Stimulated activated CD4-positive, alpha-beta T cell treated with anti-CD3 and anti-CD28 coated beads, Interleukin-4, amount 100 ng/mL, for 24 hours (primary cell): ENCODE measurements at places on chromosomes 6 and 20.

- DNase-seq = no peak
These were observed 75.7 kb downstream of the BMP7 start for GRCh38 chr20:57190536-57191264.

DNA sequence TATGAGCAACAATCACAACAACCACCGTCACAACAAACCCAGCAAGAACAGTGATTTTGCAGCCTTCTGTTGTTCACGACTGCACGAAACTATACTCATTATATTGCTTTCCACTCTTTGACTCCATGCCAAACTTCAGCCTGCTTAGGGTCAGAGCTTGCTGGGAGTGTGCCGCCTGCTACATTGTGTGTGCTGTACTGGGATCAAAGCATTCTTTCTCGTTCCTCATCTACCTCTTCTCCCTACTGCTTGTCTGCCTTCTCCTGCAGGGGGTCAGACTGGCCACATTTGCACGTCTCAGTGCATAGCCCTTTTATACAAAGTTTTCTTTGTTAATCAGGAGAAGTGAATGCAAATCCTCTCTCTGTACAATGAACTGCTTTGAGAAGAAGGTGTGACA is 401.6 kb upstream of the CITED2 start:
- no peak for DNase-seq

- no peak for DNase-seq
These were observed 532.1 kb downstream of the PRKN start for GRCh38 chr6:162195441-162195840.

- DNase-seq = no peak
These were observed 279.9 kb downstream of the SLC35F1 start for GRCh38 chr6:118186672-118187567.

DNA sequence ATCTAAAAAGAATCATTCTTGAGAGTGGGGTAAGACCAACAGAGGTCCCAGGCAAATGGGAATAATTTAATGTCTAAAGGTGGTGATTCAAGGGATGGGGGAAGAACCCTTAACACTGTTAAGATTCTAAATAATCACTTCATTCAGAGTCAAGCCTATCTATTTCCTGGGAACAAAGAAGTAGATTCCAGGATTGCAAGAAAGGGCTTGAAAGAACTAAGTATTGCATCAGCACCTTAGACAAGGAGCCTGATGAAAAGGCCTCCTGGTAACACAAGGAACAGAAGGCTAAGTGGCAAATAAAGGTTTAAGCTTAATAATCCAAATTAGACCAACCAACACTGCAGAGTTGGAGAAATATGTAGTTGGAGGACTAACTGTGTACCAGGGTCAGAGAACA is 620.7 kb upstream of the BTBD3 start:
- no peak for DNase-seq

DNA sequence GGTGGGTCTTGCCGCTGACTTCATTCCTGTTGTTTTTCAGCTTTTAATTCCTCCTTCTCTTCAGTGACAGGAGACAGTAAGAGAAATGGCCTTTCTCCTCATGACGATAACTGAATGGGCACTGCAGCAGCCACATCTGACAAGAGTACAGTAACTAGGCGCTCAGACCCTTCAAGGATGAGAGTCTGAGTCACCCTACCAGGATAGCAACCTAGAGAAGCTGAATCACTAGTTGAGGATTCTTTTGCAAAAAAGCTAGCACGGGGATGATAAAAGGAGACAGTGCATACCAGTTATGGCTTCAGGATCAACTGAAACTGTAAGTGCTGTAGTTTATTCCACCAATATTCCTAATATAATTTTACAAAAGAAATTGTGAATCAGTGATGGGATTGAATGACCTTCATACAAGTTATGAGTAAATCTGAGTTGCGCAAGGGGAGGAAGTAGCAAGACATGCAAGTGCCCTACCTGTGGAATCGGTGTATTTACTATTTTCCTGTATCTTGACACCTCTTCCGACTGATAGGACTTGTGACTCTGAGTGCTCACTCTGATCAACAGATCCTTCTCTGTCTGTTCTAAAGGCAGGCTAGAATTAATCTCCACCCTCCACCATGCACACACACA is 161.8 kb upstream of the GRIK2 start:
- no peak for DNase-seq

- DNase-seq = no peak
These were observed 37.3 kb downstream of the KIF3B start for GRCh38 chr20:32314768-32315167.

DNA sequence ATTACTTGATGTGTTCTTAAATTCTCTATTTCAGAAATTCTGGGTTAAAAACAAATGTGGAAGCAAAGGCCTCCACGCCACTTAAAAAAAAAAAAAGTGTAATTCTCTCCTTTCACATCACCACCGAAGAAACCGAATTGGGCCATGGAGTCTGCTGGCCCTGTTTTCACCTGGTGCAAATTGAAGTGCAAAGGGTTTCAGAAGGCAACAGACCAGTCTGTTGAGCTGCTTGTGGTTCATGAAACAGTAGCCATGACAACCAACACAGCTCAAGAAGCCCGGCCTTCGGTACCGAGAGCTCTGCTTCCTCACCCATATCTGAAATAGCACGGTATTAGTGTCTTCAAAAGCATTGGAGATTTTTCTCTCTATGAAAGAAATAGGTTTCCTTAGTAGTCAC is 63.1 kb downstream of the GMPR start:
- no peak for DNase-seq

GRCh38 chr6:25118038-25118437 is 161.1 kb upstream of the CARMIL1 start:
- DNase-seq = no peak

- no peak for DNase-seq
These were observed 92.9 kb upstream of the SYNDIG1 start for GRCh38 chr20:24376311-24377099.

GRCh38 chr6:91482498-91482897 is 895.6 kb upstream of the MAP3K7 start:
- DNase-seq = no peak

- no peak for DNase-seq
These were observed 776.7 kb downstream of the TBC1D32 start for GRCh38 chr6:120557554-120557953.

DNA sequence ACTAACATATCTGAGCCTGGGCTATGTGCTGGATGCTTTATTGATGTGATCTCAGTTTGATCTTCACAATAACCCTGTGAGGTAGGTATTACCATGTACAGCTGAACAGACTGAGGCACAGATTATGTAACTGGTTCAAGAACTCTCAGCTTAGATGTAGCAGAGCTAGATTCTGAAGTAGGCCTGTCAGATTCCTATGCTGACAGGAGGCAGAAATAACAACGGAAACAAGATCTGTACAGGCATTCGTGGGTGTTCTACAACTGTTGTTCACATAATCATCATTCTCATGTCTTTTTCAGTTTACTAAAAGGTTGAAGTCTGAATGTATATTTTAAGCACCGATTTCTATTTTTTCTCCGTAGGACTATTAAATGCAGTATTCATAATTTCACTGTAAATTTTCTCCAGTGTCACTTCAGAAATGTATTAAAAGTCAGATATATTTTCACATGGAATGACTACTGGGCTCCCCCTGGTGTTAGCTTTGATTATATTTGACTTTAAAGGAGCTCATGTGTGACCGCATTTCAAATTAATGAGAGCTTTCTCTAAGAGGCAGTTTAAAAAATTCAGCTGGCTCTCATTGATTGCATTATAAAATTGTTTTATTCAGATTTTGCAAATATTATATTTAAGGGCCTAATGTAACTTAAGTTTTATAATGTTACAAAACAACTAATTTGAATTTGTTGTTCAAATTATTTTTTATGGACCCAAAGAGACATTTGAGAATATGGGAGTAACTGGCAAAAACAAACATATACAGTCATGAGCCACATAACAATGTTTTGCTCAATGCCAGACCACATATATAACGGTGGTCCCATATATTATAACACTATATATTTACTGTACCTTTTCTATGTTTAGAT is 36.4 kb upstream of the SLC17A4 start:
- no peak for DNase-seq

DNA sequence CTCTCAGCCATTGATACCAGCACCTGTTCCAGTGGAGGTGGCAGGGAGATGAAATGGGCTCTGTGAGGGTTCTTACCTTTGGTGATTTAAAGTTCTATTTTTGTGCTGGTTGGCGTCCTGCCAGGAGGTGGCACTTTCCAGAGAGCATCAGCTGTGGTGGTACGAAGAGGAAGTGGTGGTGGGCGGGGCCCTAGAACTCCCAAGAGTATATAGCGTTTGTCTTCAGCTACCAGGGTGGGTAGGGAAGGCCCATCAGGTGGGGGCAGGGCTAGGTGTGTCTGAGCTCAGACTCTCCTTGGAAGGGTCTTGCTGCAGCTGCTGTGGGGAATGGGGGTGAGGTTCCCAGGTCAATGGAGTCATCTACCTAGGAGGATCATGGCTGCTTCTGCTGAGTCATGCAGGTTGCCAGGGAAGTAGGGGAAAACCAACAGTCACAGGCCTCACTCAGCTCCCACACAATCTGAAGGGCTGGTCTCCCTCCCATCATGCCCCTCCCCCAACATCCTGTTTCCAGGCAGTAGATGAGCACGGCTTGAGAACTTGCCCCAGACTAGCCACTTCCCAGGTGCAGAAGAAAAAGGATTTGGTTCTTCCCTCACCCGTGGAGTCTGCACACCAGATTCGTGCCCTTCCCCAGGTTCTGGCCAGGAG is 46.6 kb downstream of the MOXD1 start:
- peak; percentile 24 for DNase-seq

- DNase-seq = no peak
These were observed 167.4 kb downstream of the HDGFL1 start for GRCh38 chr6:22736740-22737139.

- no peak for DNase-seq
These were observed 180.2 kb downstream of the MAFB start for GRCh38 chr20:40508821-40509220.

GRCh38 chr6:14676977-14677781 is 559.6 kb downstream of the CD83 start:
- DNase-seq = no peak

DNA sequence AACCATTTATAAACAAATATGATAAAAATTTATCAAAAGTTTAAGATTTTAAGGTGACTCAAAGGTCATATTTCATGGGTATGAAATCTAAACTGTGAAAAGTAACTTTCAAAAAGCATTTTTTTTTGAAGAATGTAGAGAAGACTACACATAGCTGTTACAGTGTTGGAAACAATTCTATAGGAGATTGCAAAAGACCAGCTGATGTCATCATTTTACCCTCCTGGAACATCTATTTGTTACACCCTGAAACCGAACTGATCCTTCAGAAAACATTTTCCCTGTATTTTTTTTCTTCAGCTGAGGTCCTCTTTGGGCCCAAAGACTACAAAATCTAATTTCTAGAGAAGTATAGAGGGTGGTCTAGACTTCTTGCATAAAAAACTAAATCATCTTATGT is 297.5 kb upstream of the FERMT1 start:
- no peak for DNase-seq

GRCh38 chr6:18457065-18457737 is 70.1 kb downstream of the RNF144B start:
- no peak for DNase-seq

DNA sequence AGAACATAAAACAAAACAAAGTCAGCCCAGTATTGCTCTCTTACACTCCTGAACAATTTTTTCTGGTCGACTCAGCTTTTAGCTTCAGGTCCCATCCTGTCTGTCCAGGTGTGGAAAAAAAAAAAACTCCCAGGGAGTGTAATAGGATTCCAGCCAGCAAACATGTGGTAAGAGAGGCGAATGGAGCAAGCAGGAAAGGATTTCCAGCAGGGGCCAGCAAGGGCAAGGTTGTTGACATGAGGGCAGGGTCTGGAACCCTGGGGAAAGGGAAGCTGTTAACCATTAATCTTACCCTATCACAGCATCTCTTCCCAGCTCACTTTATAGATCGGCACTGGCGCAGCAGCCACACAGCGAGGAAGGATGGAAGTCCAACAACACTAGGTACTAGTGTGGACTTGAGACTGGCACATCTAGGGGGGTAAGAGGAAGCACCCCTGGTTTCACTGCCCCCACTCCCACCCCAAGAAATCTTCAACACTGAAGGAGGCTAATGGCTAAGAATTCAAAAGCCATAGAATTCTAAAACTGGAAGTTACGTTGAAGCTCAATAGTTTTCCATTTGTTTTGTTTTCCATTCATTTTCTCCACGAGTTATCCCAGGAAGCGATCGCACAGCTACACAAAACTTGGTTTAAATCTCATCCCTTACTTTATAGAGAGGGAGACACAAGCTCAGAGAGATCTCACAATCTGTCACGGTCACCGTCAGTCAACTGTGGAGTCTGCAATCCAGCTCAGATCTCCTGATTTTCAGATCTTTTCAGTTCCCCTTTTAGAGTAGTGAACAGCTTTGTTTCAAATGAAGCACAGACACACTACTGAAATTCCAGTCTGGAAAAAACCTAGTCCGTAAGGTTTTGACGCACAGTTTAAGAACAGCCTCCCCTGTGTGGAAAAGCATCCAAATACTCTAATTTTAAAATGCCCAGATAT is 53.3 kb downstream of the SLC22A23 start:
- DNase-seq = no peak
